ENCODE measurements at places on chromosomes 6 and 20. TPM values are rescaled to one million over a fixed set of nuclear protein-coding genes. Genes with fewer than 3 reads are reported as not detected.

- peaks cover under 1% of the 10 kb centered on the region for H3K4me1 ChIP-seq
- H3K27ac ChIP-seq: no peak overlapping the region
- H3K36me3 ChIP-seq: no peaks in the 10 kb centered on the region
These were observed 41.9 kb downstream of the MTRES1 start for GRCh38 chr6:107069631-107070548.

DNA sequence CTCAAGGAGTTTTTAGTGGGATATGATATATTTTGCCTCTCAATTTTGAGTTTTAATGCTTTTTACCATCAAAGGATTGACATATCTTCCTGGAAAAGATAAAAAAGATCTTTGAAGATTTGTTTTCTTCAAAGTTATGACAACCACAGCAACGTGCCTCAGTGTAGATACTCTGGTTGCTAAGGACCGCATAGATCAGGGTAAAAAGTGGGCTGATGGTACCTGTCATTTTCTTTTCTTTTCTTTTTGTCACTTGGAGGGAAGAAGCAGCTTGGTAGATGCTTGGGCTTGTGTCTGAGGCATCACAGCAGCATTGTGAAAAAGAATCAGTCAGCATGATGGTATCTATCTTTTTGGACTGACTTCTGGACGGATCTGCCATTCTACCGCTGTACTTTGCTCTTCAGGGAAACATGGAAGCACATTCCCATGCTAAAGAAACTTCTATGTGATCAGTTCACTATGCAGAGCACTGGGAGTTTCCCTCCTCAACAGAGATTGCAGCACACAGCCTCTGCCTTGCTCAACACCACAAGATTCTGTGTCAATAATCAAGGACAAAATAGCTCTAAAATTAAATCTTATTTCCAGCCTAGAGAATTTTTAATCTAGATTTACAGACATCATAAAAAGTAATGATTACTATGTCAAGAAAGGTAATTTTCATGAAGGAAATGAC is 54.8 kb upstream of the SGK1 start:
- H3K27ac ChIP-seq: no peak overlapping the region
- no peak for DNase-seq
- H3K36me3 ChIP-seq: no peaks in the 10 kb centered on the region
- no peaks in the 10 kb centered on the region for H3K27me3 ChIP-seq
- H3K4me3 ChIP-seq: no peak overlapping the region
- H3K4me1 ChIP-seq: no peaks in the 10 kb centered on the region

DNA sequence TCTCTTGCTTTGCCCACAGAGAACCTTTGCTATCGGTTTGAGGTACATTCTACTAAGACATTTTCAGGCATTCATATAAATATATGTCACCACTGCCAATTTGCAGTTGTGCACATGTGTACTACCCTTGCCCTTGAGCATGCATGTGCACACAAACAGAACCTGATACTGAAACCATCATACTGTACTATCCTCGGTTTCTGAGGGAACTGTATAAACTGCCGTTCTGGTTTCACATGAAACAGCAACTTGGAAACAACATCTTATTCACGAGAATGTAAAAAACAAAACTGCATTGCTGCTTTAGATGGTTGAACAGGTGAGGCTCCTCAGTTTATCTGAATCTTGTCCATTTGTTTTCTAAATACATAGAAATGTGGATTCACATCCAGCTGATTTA is 151.2 kb upstream of the TMEM170B start:
- H3K4me3 ChIP-seq: no peak overlapping the region
- no peak overlapping the region for H3K27ac ChIP-seq
- no peaks in the 10 kb centered on the region for H3K27me3 ChIP-seq
- H3K4me1 ChIP-seq: no peaks in the 10 kb centered on the region

The RIMS4 gene
- 72.1 TPM for total RNA-seq

The FAXC gene
- total RNA-seq: 2.7 TPM

The SLC17A3 gene
- total RNA-seq: not detected

The SIM1 gene
- total RNA-seq: 1.5 TPM

DNA sequence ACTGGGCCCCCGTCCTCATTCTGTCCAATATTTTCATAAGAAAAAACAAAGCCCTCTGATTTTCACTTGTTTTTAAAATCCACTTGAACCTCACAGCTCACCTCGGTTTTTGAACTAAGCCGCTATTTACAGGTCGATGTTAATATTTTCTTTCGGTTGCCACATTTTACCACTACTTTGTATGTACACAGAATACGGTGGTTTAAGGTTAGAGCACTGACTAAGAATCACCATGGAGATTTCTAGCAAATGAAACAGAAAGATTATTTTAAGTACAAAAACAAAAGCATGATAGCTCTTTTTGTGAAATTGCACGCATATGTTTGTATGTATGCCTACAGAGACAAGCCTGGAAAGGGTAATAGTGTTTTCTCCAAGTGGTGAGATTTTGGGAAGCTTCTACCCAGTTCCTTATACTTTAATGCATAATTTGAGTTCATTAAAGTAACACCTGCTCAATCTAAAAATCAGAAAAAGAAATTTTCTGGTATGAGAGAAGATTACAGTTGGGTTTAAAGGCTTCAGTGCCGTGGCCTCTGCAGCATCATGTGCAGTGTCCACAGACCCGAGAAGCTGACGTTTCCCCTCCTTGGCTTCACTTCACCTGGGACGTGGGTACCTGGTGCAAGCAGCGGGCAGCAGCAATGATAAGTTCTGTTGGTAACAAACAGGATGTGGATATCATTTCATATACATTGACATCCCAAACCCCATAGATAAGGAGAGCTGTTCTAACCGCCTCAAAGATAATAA is 144.0 kb downstream of the UST start:
- H3K4me3 ChIP-seq: no peak overlapping the region
- H3K27me3 ChIP-seq: no peaks in the 10 kb centered on the region
- H3K4me1 ChIP-seq: peaks cover 6% of the 10 kb centered on the region
- no peaks in the 10 kb centered on the region for H3K36me3 ChIP-seq

Measured in testis (tissue), 5 donors.